ENCODE measurements at places on chromosomes 6 and 20. TPM values are rescaled to one million over a fixed set of nuclear protein-coding genes. Genes with fewer than 3 reads are reported as not detected.

Gene COMMD7
- 75.8 TPM for total RNA-seq

- peak; percentile 67 for DNase-seq
These were observed 60.2 kb downstream of the TFAP2C start for GRCh38 chr20:56689318-56689717.

DNA sequence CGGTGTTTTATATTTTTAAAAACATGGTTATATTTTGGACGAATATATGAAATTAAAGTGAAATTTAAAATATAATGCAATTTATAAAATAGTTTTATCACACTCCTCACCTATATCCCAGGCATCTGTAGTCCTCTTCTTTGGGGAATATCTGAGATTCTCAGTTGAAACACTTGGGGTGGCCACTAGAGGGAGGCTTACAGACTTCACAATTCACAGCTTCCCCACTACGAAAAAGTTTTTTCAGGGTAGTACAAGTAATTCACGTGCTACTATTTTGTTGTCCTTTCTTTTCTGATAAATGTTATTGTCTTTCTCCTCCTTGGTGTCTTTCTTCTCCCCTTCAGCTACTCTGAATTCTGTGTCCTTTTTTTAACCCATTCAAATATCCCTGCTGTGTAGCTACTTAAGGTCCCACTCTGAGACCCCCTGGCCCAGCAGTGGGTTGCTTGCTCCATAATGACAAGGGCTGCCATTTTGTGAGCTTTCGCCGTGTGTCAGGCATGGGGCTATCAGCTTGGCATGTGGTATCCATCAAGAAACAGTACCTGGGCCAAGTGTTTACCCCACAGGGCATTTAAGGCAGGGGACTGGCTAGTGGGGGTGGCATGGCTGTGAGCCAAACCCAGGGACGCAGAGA is 43.6 kb upstream of the PHACTR3 start:
- peak; percentile 35 for DNase-seq

GRCh38 chr6:147947521-147947920 is 395.1 kb upstream of the SASH1 start:
- DNase-seq, result no peak

- no peak for DNase-seq
These were observed 299.7 kb downstream of the BTBD3 start for GRCh38 chr20:12217382-12217781.
